ENCODE measurements at places on chromosomes 7 and 10.
A peak's percentile ranks its signal among the peaks of the same experiment; 100 is the strongest.

DNA sequence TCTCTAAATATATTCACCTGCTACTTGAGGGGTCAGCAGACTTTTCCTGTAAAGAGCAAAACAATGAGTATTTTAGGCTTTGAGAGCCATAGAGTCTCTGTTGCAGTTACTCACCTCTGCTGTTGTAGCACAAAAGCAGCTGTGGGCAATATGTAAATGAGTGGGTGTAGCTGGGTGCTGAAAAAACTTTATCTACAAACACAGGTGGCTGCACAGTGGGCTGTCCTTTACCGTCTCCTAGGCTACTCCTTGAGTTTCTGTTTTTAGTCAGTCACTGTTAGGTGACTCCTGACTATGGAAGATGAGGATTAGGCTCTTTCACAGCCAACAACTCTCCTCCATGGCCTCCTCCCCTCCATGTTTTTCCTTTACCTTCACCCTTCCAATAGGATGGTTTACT lies 286.1 kb upstream of the C7orf33 start:
- no peak for DNase-seq

DNA sequence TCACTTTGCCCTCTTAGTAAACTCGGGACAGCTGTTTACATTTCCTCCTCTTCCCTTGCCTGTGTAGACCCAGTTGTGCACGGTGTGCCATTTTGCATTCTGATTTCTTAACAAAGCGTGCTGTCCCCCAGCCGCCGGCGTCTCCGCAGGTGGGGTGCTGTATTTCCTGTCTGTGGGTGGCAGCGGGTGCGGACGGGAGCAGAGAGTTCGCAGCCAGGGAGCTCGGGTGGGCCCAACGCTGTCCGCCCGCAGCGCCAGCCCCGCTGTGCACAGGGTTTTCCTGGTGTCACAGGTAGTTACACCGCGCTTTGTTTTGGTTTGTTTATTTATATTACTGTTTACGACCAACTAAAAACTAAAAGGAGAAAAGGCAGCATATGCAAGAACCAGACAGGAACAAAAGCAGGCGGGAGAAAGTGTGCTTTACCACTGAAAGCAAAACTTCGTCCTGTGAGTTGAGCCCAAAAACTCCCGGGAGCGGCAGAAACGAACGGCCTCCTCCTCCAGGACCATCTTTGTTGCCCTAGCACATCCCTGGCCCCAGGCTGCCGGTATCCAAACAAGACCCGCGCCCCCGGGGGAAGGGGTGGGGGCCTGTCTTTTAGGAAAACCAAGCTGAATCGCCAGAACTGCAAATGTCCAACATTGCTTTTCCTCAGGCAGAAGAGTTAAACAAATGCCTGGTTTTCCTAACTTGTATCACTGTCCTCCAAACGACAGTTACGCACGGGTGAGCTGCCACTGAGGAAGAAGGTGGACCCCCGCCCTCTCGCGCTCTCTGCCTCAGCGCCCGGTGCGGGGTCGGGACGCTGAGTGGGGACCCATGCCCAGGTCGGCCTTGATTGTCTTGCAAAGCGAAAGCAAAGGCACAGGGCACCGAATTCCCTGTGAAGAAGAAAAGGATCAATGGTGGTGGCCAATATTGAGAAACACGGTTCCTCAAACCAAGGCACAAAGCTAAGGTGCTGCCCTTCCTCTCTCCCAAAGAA lies 45.9 kb upstream of the DRGX start:
- no peak for DNase-seq

- no peak for DNase-seq
Measured at GRCh38 chr10:22992621-22993020, 64.8 kb downstream of the ARMC3 start.

DNA sequence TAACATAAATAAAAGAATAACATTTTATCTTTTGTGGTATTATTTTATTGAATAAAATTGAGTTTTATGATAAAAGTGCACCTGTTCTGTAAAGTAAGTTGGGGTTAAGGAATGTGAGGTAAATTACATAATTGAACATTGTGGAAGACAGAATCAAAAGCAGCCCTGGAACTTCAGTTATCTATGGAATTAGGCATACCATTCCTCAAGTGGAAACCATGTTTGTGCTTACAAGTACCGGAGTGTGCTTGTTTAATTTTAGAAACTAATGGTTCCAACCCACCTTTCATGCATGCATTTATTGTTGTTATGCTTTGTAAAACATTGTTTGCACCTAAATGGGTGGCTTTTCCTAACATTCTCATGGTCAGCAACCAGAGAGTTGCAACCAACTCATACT lies 28.0 kb downstream of the RBM17 start:
- no peak for DNase-seq

DNA sequence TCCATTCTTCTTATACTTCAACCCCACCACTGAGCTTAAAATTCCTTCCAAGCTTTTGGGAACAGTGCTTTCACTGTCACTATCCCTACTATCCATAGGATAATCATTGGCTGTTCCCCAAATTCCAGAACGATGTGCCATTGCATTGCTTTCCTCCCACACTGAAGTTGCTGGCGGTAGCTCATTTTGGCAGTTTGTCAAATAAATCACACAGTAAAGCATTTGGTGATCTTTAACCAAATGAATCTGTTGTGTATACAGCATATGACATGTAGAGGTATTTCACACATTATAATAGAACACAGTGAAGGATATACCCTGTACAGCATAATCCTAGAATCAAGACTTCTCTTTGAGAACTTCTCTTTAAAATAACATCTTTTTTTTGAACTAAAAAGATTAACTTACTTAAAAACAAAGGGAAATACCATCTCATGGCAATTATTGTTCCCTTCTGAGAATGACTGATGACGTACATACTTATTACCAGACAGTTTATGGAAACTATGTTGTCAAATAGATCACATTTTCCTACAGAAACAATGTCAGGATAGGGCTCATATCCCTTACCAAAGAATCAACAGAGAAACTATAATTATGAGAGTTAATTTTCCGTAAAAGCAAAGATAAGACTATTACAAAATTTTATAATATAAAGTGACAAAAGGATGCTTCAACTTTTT lies 93.6 kb downstream of the CTNNA3 start:
- peak; percentile 84 for DNase-seq

GRCh38 chr10:33190406-33190805 lies 144.1 kb downstream of the NRP1 start:
- DNase-seq, result no peak

- DNase-seq, result no peak
Measured at GRCh38 chr10:69828144-69828870, 26.6 kb downstream of the COL13A1 start.

- peak; percentile 37 for DNase-seq
Measured at GRCh38 chr7:3301449-3301731, 338 bp downstream of the SDK1 start.

GRCh38 chr7:155374276-155375252 lies 76.9 kb downstream of the INSIG1 start:
- no peak for DNase-seq

DNA sequence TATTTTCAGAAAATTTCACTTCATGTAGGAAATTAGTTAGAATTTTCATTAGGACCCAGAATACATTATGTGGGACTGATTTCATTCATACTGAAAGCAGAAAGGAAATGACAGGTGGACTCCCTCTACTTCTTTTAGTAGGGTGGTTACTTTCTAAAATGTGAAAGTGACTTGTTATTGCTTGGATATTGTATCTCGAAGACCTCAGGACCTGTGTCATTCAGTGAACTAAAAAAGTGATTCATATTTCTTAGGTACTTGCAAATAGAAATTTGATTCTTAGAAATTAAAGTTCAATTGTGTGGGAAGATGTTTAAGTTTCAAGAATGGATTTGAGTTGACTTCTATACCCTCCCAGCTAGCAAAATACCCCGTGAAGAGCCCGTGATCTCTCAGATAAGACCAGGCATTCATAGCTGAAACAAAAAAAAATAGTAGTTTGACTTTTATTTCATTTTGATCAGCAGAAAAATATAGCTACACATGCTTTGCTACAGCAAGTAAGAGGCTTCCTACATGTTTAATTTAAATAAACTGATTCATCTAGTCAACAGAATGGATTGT lies 1037.1 kb downstream of the GATA3 start:
- no peak for DNase-seq

- no peak for DNase-seq
Measured at GRCh38 chr7:82690929-82691328, 247.4 kb upstream of the CACNA2D1 start.

DNA sequence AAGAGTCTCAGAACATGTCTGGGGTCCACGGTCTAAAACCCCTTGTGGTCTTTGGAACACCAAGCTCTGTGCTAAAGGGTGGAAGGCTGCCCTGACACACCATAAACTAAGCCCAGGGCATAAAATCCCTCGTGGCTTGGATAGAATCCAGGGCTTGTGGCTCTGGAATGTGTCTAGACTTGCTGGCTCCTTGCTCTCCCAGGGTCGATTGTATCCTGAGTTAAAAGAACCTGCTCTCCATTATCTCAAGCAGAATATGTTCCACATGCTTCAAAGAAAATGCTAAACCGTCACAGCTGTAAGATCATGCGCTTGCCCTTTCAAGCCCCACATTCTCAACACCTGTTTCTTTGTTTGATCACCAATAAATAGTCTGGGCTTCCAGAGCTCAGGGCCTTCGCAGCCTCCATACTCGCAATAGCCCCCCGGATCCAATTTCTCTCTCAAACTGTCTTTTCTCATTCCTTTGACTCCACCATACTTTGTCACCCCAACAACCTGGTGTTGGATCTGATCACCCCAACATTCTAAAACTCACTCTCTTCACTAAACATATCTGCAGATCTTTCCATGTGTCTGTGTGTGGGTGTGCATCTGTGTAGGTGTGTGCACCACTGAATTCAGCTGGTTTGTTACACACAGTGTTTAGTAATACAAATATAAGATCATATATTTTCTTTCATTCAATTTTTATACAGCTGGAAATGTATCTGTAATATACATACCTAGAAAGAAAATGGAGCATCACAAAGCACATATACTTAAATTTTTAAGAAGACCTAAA lies 238.5 kb downstream of the ZMYND11 start:
- DNase-seq, result peak; percentile 80

DNA sequence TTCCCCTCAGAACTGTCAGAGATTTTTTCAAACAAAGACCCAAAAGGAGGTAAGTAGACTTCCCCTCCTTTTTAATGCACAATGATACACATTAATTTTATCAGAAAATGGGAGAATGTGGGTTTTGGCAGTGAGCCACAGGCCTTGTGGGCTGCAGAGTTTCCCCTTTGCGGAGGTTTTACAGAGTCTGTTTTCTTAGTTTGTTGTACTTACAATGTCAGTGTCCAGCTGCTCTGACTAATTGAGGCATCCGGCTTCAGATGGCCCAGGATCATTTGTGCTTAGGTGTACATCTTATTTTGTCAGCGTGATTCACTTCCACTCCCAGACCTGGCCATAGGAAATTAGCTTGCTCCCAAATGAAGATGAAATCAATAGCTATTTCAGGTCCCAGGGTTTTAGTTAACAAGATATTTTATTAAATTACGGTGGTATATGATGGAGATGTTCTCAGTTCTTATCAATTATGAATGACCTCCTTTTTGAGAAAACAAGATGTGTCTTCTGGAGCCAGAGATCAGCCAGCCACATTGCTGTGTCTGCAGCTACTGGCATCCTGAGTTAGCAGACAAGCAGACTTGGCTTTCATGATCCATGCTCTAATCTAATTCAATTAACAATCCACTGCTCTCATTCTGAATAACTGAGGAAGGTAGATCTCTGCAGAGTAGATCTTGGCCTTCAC lies 1086.6 kb upstream of the SORCS1 start:
- DNase-seq, result no peak

DNA sequence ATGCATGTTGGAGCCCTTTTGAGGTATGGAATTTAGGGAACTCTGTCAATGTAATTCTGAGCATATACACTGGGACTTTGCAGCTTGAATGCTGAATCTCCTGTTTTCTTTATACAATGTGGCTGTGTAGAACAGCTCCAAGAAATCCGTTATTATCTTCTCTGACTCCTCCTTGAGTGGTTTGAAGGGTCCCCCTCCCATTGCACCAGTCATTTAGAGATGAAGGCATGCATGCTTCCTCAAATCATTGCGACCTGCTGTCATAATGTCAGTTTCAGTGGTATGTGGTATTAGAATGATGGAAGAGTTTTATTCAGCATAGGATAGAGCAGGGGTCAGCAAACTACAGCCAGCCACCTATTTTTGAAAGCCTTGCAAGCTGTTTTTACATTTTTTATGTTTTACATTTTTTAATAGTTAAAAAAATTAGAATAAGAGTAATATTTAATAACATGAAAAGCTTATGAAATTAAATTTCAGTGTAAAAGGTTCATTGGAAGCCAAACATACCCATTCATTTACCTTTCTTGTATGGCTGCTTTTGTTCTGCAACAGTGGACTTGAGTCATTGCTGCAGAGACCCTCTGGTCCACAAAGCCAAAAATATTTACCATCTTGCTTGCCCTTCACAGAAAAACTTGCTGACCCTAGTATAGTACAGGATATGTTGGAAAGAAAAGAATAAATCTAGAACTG lies 8.1 kb downstream of the STK17A start:
- DNase-seq, result no peak

DNA sequence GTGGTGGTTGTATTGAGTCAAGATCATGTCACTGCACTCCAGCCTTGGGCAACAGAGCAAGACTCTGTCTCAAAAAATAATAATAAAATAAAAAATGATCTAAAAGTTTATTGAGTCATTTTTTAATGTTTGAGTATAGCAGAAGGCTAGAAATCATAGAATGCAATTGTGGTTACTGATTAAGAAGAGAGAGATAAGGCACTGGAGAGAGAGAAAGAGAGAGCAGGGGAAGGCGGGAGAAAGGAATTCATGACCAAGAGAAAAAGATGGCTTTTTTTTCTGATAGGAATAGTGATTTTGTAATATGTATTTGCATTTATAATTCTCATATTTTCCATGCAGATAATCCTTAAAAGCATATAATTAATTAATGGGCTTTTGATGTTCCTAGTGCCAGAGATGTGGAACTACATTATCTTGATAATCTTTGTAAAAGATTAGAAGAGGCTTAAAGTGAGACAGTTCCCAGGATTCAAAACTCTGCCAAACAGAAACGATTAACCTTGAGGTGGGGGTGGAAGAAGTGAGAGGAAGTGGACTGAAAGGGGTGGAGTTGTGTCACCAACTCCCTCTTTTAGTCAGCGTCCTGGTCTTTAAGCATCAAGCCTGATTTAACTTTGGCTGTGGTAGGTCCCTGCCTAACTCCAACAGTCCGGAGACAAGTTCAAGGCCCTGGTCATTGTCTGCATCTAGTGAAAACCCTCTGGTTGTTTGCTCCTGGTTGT lies 76.2 kb downstream of the CHN2 start:
- no peak for DNase-seq

DNA sequence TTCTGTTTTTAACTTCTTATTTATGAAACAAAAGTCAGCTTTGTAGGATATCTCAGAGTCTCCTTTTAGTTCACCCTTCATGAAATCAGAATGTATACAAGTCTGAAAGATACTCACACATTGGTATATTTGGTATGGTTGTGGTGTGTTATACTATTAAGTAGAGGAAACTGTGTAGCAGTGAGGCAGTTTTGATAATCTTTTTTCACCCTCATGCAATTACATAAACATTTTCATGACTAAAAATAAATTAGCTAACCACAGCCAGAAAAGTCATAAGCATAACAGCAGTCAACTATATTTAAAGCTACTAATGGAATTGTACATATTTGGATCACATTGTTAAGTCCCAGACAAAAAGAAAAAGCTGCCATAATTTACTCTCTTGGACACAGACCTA lies 62.1 kb downstream of the FAM185A start:
- no peak for DNase-seq

GRCh38 chr7:138328215-138328614 lies 131.8 kb upstream of the TRIM24 start:
- DNase-seq, result no peak

GRCh38 chr7:30648744-30649540 lies 33.3 kb downstream of the CRHR2 start:
- no peak for DNase-seq
